NCI-H524 (cell line): ENCODE measurements at places on chromosomes 16 and 17.

DNA sequence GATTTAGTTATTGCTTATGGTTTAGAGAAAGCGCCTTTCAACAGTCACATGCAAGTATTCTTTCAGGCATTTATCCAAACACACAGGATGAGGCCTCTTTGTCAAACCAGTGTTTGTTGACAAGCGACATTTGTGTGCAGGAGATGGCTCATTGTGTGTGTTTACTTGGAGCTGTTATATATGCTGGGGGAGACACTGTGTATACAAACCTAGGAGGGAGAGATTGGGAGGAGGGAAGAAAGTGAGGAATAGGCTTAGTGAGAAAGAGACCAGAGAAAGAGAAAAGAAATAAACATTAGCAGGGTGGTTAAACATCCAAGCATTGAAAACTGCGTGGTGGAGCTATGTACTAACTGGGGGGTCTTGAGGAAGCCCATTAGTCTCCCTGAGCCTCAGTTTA is 437.6 kb downstream of the MAF start:
- DNase-seq = no peak

- DNase-seq = no peak
Measured at GRCh38 chr16:75486014-75486675, 9.1 kb downstream of the CHST6 start.

DNA sequence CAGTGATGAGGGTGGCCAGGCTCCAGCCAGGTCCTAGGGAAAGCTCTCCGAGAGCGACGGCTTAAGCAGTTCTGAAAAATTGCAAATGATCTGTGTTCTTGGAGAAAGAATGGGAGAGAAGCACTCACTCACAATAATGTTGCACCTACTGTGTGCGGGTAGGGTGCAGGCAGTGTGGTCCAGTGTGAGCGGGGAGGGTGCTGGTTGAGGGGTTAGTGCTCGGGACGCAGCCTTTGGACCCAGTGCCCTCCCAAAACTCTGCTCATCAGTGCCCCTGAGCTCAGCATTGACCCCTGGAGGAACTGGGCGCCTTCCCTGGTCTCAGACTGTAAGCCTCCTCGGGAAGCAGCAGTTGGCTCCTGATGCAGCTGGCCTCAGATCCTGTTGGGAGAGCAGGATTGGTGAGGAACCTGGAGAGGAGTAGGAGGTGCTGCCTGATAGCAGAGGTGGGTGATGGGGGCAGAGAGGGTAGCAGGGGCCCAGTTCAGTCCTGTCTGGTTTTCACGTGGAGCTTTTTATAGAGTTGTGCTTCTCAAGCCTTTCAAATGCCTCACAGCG is 23.6 kb upstream of the ZNF750 start:
- no peak for DNase-seq

DNA sequence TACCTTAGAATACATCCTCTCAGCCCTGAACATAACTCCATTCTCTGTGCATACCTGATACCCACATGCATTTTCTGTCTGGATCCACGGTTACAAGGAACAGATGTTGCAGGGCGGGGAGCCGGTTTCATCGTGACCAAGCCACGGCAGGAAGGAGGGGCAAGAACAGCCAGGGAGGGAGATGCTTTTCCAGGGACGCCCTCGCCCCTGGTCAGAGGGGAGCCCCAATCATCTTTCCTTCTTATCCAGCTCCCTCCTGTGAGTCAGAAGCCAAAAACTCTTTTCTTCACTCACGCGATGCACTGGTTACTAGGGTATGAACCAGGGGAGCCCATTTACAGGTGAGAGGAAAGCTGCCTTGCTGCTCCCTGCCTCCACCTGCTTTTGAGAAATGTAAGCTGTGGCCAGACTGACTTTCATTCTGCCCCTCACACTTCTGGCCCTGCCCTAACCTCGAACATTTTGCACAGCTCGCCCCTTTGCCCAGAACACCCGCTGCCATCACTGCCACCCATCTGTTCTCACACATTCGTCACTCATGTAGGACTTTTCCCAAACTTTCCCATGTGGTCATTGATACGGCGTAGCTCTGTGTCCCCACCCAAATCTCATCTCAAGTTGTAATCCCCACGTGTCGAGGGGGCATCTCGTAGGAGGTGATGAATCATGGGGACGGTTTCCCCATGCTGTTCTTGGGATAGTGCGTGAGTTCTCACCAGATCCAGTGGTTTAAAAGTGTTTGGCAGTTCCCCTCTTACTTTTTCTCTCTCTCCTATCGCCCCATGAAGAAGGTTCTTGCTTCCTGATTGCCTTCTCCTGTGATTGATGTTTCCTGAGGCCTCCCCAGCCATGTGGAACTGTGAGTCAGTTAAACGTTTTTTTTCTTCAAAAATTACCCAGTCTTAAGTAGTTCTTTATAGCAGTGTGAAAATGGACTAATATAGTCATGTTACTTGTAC is 20.5 kb downstream of the FOXL1 start:
- no peak for DNase-seq

DNA sequence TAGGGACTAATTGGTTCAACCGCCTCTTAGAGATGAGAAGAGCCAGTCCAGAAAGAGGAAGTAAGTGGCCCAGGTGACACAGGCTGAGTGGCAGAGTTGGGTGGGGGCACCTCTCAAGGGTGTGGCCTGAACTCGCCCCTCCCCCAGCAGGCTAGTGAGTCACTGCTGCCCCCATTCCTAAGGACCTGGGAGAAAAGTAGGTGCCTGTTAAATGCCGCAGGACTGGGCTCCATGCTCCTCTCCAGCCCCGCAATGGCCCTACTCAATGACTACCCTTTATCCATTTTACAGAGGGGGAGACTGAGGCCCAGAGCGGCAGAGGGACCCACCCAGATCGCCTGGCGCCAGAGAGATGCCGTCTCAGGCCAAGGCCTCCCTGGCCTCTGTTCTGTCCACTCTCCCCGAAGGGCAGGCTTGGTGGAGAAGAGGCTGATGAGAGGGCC is 8.1 kb downstream of the TMEM235 start:
- no peak for DNase-seq

- DNase-seq = no peak
Measured at GRCh38 chr16:64408699-64409098, 713.2 kb downstream of the CDH11 start.

- no peak for DNase-seq
Measured at GRCh38 chr17:7413346-7413985, 5.8 kb downstream of the NLGN2 start.

DNA sequence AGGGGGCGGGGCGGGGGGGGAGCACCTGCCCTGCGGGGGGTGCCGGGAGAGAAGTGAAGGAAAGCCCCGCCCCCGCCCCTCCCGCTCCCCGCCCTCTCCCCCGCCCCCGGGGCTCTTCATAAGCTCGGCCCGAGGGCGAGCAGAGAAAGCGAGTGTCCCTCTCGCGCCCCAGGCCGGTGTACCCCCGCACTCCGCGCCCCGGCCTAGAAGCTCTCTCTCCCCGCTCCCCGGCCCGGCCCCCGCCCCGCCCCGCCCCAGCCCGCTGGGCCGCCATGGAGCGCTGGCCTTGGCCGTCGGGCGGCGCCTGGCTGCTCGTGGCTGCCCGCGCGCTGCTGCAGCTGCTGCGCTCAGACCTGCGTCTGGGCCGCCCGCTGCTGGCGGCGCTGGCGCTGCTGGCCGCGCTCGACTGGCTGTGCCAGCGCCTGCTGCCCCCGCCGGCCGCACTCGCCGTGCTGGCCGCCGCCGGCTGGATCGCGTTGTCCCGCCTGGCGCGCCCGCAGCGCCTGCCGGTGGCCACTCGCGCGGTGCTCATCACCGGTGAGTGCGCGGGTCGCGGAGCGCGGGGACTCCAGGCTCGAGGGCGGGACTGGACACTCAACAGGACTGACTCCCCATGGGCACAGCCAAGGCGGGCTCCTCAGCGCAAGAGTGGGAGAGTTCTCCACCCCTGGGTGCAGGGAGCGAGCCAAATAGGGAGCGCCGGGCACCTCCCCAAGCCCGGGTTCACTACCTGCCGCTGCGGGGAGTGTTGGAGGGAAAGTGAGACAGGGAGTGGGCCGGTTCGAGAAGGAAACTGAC is at the start of gene HSD11B2:
HSD11B2 (plus strand) TSS at position 145 of the 798 bp plus-strand sequence; CDS start at position 273, 128 bp downstream.
- peak; percentile 80 for DNase-seq

GRCh38 chr17:32479074-32479617 is 7.6 kb upstream of the CDK5R1 start:
- no peak for DNase-seq
